ENCODE measurements at places on chromosomes 2 and 18.

DNA sequence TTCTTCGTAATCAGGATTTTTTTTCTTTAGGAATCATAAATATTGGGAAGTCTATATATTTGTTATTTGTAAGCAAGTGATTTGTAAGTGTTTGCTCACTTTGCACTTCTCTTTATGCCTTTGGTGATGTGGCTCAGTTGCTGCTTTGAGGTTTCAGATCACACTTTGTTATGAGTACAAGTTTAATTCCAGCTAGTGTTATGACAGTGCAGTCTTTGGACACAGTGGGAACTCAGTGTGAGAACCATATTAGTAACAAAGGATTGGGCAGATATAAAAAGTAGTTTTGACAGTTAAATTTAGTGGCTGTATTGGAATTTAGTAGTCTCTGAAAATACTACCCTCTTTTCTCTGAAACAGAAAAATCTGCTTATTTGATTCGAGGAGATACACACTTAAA lies 67.7 kb downstream of the ABI2 start:
- DNase-seq, result no peak

- DNase-seq, result no peak
These were observed 350.0 kb downstream of the AKAIN1 start for GRCh38 chr18:4847056-4847455.

DNA sequence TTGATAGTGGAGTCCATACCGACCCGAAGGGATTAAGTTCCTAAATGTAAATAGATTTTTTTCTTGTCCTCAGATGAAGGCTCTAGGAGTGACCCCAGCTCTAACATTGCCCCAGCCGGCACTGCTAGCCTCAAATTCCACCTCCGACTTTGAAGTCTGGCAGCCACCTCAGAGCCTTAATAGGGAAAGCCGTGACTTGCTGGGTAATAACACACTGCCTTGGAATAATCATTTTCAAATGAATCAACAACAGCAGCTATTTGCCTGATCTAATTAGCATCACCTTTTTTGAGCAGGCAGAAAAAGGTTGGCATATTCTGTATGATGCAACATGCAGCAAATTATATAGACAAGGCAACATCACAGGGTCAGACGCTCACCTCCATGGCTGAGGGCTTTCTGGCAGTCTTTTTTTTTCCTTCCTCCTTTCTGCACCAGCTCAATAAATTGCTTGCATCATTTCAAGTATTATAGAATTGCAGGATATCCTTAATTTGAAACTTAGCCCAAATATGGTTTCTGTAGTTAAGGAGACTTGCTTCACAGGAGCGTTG lies 276.5 kb upstream of the ATP5MC3 start:
- no peak for DNase-seq

DNA sequence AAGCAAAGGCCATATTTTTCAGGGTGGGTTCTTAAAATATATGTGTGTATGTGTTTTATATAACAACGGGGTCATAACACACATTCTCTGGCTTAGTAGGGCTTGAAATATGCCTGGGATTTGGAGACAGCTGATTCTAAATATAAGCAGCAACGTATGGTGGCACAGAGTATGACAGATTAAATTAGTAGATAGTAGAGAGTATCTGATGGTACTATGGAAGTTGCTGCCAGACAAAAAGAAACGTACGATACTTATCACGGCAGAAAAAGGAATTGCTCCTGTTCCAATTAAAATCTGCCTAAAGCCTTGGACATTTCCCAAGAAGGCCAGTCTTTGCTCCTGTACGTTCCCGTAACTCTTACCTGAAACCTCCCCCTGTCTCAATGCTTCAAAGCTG lies 607.9 kb upstream of the ID2 start:
- no peak for DNase-seq

DNA sequence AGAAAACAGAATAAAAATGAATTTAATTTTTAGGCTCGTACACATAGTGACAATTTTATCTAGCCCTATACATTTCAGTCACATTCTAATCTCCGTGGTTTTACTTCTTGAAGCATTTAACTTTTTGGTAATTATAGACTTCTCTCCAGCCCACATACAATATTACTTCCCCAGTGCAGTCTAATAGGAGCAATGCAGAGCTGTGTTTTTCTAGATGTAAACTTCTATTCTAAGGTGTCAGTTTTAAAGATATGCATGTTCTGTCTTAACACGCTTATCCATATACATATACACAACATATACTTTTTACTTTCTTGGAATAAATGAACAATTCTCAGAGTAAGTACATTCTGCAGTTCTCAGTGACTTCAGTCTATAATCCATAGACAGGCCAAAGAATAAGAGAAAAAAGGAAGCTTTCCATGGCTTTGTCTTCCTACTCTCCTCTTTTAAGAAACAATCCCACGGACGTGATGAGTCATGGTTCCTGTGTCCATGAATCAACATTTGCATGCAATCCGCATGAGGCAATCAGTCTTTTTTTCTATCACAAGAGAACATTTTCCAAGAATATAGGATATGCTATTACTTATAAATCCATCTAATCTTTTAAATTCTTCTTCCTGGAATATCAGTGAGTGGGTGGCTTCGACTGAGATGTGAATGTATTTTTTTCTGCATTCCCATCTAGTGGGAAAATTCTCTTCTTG lies 42.8 kb downstream of the CCDC102B start:
- no peak for DNase-seq

DNA sequence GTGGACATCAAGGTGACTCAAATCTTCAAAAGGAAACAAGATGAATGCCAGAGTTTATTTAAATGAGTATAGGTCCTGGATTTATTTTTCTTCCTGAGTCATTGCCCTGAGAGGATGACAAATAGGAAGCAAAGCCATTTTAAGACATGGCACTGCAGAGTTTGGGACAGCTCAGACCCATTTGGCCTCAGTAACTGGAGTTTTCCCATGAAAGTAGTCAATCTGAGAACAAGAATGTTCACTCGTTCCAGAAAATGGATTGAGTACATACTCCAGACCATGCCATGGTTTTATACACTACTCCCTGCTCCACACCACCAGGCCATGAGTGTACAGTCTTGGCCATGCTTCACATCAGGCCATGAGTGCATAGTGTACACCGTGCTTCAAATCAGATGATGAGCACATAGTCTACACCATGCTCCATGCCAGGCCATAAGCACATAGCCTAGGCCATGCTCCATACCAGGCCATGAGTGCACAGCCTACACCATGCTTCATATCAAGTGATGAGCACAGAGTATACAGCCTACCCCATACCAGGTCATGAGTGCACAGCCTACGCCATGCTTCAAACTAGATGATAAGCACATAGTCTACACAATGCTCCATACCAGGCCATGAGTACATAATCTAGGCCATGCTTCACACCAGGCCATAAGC lies 202.4 kb downstream of the FBXO15 start:
- DNase-seq, result no peak

DNA sequence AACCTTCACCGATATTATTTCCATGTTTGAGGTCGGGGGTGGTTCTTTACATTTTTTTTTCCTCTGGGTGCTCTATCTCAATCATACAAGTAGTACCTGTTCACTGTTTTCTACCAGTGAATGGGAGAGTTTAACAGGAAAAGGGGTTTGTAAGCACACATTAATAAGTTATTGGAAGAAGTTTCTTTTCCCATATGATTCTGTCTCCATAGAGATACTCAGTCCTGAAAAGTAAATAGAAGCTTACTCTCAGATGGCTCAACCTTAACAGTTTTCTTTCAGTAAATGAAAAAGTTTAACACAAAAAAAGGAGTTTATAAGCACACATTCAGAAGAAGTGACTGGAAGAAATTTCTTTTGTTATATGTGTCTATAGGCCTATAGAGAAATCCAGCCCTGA lies 995.6 kb upstream of the SLC39A10 start:
- DNase-seq, result no peak

GRCh38 chr2:1740716-1741589 lies 3.4 kb downstream of the PXDN start:
- no peak for DNase-seq
